ENCODE measurements at places on chromosomes 2 and 18. TPM values are rescaled to one million over a fixed set of nuclear protein-coding genes. Genes with fewer than 3 reads are reported as not detected.

Gene POTEC
- not detected for total RNA-seq

Gene SUCLG1
- 177 TPM for total RNA-seq

Gene IL37
- not detected for total RNA-seq

Gene NRBP1
- 222 TPM for total RNA-seq

Gene TMEM247
- total RNA-seq, result not detected

Gene SPDYA
- total RNA-seq, result 0.75 TPM

Gene RAD51AP2
- 0.11 TPM for total RNA-seq

Gene KLHL30
- total RNA-seq, result not detected

Gene LYPD6
- 0.06 TPM for total RNA-seq

GRCh38 chr2:107215401-107216350 lies 329.7 kb upstream of the ST6GAL2 start:
- DNase-seq, result no peak
- H3K27me3 ChIP-seq, result no peaks in the 10 kb centered on the region
- H3K4me1 ChIP-seq, result no peaks in the 10 kb centered on the region
- H3K27ac ChIP-seq, result no peak overlapping the region
- H3K4me3 ChIP-seq, result no peak overlapping the region

- no peak overlapping the region for H3K4me3 ChIP-seq
- no peak overlapping the region for H3K27ac ChIP-seq
- no peak for DNase-seq
- H3K4me1 ChIP-seq, result peaks cover 26% of the 10 kb centered on the region
- 0 out of 2 replicates have a peak, but pooled peaks cover 1% of the 10 kb centered on the region for H3K36me3 ChIP-seq
- no peaks in the 10 kb centered on the region for H3K27me3 ChIP-seq
Measured at GRCh38 chr2:226776104-226776503, 23.5 kb downstream of the IRS1 start.

- DNase-seq, result no peak
- no peak overlapping the region for H3K27ac ChIP-seq
- no peak overlapping the region for H3K4me3 ChIP-seq
- no peaks in the 10 kb centered on the region for H3K4me1 ChIP-seq
- H3K36me3 ChIP-seq, result no peaks in the 10 kb centered on the region
- H3K27me3 ChIP-seq, result no peaks in the 10 kb centered on the region
Measured at GRCh38 chr18:77750006-77750405, 500.4 kb downstream of the GALR1 start.

DNA sequence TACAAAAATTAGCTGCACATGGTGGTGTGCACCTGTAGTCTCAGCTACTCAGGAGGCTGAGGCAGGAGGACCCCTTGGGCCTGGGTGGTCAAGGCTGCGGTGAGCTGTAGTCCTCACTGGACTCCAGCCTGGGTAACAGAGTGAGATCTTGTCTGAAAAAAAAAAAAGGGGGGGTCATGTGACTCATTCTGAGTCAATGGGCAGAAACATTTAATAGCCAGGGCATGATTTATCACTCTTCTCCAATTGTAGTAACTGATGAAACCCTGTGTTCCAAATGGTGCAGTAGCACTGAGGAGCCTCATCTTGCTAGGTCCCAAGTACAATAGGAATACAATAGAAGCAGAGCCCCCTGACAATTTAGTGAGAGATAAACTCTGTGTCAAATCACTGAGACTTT lies 78.9 kb upstream of the CCDC68 start:
- no peak overlapping the region for H3K4me3 ChIP-seq
- no peaks in the 10 kb centered on the region for H3K27me3 ChIP-seq
- H3K4me1 ChIP-seq, result no peaks in the 10 kb centered on the region
- H3K36me3 ChIP-seq, result no peaks in the 10 kb centered on the region

DNA sequence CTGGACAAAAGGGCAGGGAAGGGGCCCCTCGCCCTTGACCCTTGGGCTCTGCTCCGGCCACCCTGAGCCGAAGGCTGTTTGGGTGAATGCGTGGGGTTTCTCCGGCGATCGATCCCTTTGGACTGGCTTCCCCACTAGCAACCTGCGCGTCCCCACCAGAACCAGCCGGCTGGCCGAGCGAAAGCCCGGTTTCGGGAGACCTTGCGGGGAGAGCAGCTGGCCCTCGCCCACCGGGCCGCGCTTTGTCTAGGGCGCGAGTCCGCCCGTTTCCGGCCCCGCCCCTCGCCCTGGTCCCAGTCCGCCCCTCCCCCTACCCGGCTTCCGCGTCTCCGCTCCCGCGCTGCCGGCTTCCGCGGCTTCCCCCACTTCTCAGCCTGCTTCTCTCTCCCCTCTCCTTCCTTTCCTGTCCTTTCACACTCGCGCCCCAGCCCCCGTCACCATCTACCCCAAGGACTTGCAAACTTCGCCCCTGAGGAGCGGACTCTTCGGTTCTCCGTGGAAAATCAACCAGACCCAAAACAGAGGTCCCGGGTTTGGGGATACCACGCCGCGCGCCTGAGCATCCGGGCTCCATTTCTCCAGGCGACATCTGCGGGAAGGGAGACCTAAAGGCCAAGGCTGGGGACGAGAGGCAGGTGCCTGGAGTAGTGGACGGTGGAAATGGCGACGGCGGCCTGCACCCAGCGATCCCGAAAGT lies 48.0 kb upstream of the ATP6V1B1 start:
- peak overlapping the region; percentile 54 for H3K4me3 ChIP-seq
- no peak overlapping the region for H3K27ac ChIP-seq
- no peak for DNase-seq
- no peaks in the 10 kb centered on the region for H3K36me3 ChIP-seq
- H3K27me3 ChIP-seq, result peaks cover 25% of the 10 kb centered on the region
- peaks cover 37% of the 10 kb centered on the region for H3K4me1 ChIP-seq

- H3K27ac ChIP-seq, result no peak overlapping the region
- H3K4me1 ChIP-seq, result no peaks in the 10 kb centered on the region
- H3K4me3 ChIP-seq, result no peak overlapping the region
- H3K36me3 ChIP-seq, result no peaks in the 10 kb centered on the region
Measured at GRCh38 chr2:178761759-178762371, 45.4 kb downstream of the TTN start.

DNA sequence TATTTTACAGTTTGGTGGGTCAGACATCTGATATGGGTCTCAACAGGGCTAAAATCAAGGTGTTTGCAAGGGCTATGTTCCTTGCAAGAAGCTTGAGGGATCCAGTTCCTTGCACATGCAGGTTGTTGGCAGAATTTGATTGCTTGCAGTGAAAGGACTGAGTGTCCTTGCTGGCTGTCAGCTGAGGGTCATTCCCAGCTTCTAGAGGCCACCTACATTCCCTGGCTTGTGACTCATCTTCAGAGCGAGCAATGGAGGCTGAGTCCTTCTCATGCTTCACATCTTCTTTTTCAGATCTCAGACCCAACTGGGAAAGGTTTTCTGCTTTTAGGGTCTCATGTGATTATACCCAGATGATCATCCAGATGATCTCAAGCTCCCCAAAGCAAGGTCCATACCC lies 12.4 kb downstream of the MEX3C start:
- DNase-seq, result no peak
- H3K27me3 ChIP-seq, result no peaks in the 10 kb centered on the region
- no peak overlapping the region for H3K4me3 ChIP-seq

- no peak for DNase-seq
- no peaks in the 10 kb centered on the region for H3K4me1 ChIP-seq
- H3K27me3 ChIP-seq, result no peaks in the 10 kb centered on the region
- no peak overlapping the region for H3K4me3 ChIP-seq
Measured at GRCh38 chr2:241465543-241465942, 42.8 kb downstream of the STK25 start.

- no peaks in the 10 kb centered on the region for H3K27me3 ChIP-seq
- no peak overlapping the region for H3K27ac ChIP-seq
- H3K36me3 ChIP-seq, result no peaks in the 10 kb centered on the region
- DNase-seq, result no peak
- H3K4me3 ChIP-seq, result no peak overlapping the region
Measured at GRCh38 chr18:22639026-22639463, 221.3 kb upstream of the CTAGE1 start.

DNA sequence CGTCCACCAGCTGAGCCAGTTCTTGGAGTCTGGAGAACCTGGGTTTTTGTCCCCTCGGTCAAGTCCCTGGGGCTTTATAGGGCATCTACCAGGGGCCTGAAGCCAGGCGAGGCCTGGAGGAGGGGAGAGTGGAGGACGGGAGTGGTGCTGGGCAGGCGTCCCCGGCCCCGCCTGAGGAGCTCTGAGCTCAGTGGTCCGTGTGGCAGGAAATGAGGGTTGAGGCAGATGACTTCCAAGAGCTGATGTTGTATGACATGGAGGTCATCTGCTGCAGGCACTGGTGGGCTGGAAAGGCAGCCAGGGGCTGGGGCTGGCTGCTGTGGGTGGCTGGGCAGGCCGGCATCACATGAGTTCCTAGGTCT lies 118.5 kb upstream of the HS6ST1 start:
- no peak for DNase-seq
- no peak overlapping the region for H3K27ac ChIP-seq
- no peak overlapping the region for H3K4me3 ChIP-seq
- H3K4me1 ChIP-seq, result peaks cover 9% of the 10 kb centered on the region
- H3K27me3 ChIP-seq, result no peaks in the 10 kb centered on the region

- no peaks in the 10 kb centered on the region for H3K27me3 ChIP-seq
- H3K4me3 ChIP-seq, result no peak overlapping the region
- no peak for DNase-seq
- no peak overlapping the region for H3K27ac ChIP-seq
Measured at GRCh38 chr2:176682278-176682677, 413.0 kb downstream of the MTX2 start.

DNA sequence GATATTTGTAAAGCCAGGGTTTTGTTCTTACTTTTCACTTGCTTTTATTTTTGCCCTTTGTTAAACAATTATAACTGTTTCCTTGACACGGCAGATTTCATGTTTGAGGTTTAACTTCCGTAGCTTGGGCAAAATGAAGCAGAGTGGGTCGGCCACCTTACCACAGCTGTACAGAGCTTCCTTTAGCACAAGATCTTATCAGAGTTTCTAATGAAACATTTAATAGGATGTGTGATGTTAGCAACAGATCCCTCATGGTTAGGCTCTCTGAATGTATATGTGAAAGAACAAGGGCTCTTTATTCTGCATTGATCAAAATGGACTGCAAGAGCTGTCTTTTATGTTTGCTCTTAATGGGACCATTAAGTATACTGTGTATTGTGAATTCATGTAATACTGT lies 22.3 kb downstream of the RNF125 start:
- no peaks in the 10 kb centered on the region for H3K27me3 ChIP-seq
- H3K27ac ChIP-seq, result no peak overlapping the region
- DNase-seq, result no peak
- H3K4me1 ChIP-seq, result no peaks in the 10 kb centered on the region

GRCh38 chr2:54716375-54716774 lies 7.1 kb upstream of the EML6 start:
- no peaks in the 10 kb centered on the region for H3K36me3 ChIP-seq
- no peaks in the 10 kb centered on the region for H3K4me1 ChIP-seq
- H3K27ac ChIP-seq, result no peak overlapping the region
- no peak overlapping the region for H3K4me3 ChIP-seq
- no peaks in the 10 kb centered on the region for H3K27me3 ChIP-seq

- peaks cover 76% of the 10 kb centered on the region for H3K4me1 ChIP-seq
- H3K4me3 ChIP-seq, result no peak overlapping the region
- DNase-seq, result no peak
- H3K27ac ChIP-seq, result no peak overlapping the region
- no peaks in the 10 kb centered on the region for H3K27me3 ChIP-seq
Measured at GRCh38 chr2:222907048-222907447, 46.2 kb downstream of the ACSL3 start.

GRCh38 chr2:101111917-101112771 lies 39.0 kb downstream of the TBC1D8 start:
- DNase-seq, result peak; percentile 52
- H3K4me1 ChIP-seq, result peaks cover 97% of the 10 kb centered on the region
- H3K27ac ChIP-seq, result peak overlapping the region; percentile 100
- no peaks in the 10 kb centered on the region for H3K27me3 ChIP-seq
- no peak overlapping the region for H3K4me3 ChIP-seq

- H3K36me3 ChIP-seq, result peaks cover 13% of the 10 kb centered on the region
- no peaks in the 10 kb centered on the region for H3K27me3 ChIP-seq
- H3K4me3 ChIP-seq, result no peak overlapping the region
- no peak for DNase-seq
- H3K27ac ChIP-seq, result no peak overlapping the region
Measured at GRCh38 chr2:135299658-135300244, 231.3 kb downstream of the ZRANB3 start.

- H3K4me1 ChIP-seq, result no peaks in the 10 kb centered on the region
- no peaks in the 10 kb centered on the region for H3K36me3 ChIP-seq
- no peak overlapping the region for H3K27ac ChIP-seq
- no peak for DNase-seq
- H3K27me3 ChIP-seq, result peaks cover 86% of the 10 kb centered on the region
Measured at GRCh38 chr2:120431386-120432292, 85.7 kb downstream of the INHBB start.

- H3K27ac ChIP-seq, result no peak overlapping the region
- DNase-seq, result peak; percentile 7
- no peaks in the 10 kb centered on the region for H3K27me3 ChIP-seq
- H3K36me3 ChIP-seq, result no peaks in the 10 kb centered on the region
- no peaks in the 10 kb centered on the region for H3K4me1 ChIP-seq
- H3K4me3 ChIP-seq, result no peak overlapping the region
Measured at GRCh38 chr2:214591366-214591765, 180.5 kb downstream of the VWC2L start.

DNA sequence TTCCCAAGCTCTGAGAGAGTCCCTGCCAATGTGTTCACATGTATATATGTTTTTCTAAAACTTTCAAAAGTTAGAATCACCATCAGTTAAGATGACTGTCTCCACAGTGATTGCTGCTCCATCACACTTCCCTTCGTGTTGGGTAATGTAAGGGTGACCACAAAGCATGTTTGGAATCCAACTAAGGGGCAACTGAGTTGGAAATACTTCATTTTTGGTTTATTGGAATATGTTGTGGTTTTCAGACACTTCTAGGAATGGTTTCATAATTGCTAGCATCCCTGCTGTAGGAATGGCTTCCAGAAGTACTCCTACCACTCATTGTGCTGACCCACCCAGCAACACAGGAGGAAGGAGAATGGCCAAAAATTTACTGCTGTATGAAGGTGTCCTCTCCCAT lies 212.5 kb upstream of the GULP1 start:
- DNase-seq, result no peak
- H3K4me3 ChIP-seq, result no peak overlapping the region
- H3K4me1 ChIP-seq, result no peaks in the 10 kb centered on the region
- H3K36me3 ChIP-seq, result no peaks in the 10 kb centered on the region
- H3K27ac ChIP-seq, result no peak overlapping the region
- H3K27me3 ChIP-seq, result no peaks in the 10 kb centered on the region

GRCh38 chr18:70197844-70198243 lies 7.6 kb downstream of the RTTN start:
- no peak overlapping the region for H3K4me3 ChIP-seq
- peaks cover 4% of the 10 kb centered on the region for H3K36me3 ChIP-seq
- no peak overlapping the region for H3K27ac ChIP-seq
- H3K4me1 ChIP-seq, result no peaks in the 10 kb centered on the region
- H3K27me3 ChIP-seq, result no peaks in the 10 kb centered on the region

DNA sequence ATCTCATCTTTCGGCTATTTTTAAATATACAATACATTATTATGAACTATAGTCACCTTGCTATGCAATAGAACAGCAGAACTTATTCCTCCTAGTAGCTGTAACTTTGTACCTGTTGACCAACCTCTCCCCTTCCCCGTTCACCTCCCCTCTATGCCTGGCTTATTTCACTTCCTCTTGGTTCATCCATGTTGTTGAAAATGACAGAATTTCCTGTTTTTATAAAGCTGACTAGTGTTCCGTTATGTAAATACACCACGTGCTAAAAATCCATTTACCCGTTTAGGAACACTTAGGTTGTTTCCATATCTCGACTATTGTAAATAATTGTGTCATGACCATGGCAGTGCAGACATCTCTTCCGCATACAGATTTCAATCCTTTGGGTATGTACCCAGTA lies 10.3 kb downstream of the ALPI start:
- H3K36me3 ChIP-seq, result no peaks in the 10 kb centered on the region
- H3K27ac ChIP-seq, result no peak overlapping the region
- no peaks in the 10 kb centered on the region for H3K4me1 ChIP-seq
- DNase-seq, result no peak
- peaks cover 2% of the 10 kb centered on the region for H3K27me3 ChIP-seq
